ENCODE measurements at places on chromosomes 11 and 22.

DNA sequence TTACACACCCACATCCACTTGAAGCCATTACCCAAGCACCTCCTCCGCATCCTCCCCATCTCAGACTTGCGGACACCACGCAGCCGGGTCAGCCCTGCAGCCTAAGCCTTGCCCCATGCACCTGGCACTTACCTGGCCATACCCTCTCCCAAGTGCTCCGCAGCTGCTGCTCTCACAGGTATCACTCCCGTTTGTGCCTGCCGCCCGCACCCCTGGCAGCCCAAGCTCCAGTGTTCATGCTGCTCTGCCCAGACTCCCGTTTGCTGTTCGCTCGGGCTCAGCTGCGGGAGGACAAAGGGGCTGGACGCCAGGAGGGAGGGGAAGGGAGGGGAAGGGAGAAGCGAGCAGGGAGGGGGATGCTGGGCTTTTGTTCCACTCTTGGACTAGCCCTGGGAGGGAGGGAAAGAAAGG is at the start of gene KLHL35:
Gene KLHL35 (minus strand): TSS at position 293 of the 411 bp plus-strand sequence. CDS start 2,574 bp downstream, outside the sequence.
- DNase-seq = peak; percentile 30

GRCh38 chr22:48645766-48646165 is 1181.9 kb downstream of the BRD1 start:
- no peak for DNase-seq

DNA sequence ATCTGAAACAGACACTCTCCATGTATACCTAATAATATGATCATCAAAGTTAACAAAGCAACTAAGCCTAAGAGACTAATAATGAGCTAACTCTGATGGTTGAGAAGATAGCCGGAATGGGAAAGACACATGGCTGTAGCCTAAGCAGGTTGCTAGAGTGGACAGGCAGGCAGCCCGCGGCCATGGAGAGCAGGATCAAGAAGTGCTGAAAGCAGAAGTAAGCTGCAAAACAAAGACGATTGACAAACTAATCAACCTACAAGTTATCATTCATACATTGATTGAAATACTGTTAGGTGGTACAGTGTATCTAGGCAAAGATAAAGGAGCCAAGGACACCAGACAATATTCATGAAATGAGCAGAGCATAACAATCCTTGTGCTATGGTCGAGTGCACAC is 29.3 kb downstream of the SLN start:
- DNase-seq = no peak

DNA sequence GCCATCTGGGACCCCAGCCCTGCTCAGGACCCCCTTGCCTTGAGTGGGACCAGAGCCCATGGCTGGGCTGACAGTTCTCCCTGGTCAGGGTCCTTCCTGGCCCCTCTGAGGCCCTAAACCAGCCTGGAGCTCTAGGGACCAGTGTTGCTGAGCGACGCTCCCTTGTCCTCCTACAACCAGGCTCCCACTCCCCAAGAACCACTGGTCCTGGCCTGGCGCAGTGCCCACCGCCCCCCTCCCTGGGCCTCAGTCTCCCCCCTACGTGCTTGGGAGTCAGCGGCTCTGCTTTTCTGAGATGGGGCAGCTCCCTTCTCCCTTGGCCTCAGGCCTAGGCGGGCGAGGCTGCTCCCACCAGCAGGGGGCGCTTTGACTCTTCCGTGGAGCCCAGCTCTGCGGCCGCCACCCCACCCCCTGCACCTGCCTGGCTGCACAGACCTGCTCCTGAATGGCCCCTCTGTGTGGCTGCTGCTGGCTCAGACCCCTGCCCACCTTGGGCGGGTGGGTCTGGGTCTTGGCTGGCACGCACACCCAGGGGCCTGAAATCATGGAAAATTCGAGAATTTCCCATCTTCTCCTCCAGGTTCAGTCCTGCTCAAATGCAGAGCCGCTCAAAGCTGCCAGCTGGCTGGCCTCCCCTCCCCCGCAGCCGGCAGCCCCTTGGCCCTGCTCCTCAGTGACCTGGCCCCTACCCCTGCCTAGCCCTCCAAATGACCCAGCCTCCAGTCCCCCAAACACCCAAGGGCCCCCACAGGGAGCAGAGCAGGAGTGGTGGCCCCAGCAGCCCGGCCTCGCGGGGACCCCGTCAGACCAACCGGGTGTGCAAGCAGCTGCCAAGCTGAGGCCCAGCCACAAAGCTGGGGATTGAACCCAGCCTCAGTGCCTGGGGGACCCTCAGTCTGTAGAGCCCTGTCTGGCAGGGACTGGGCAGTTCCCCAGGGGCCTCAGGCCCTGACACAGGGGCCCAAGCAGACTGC is 9.1 kb downstream of the PRR33 start:
- DNase-seq = no peak

GRCh38 chr11:114924042-114924441 is 245.7 kb downstream of the NXPE2 start:
- DNase-seq = no peak

- no peak for DNase-seq
Observed at GRCh38 chr11:129987950-129988349, 14.7 kb downstream of the PRDM10 start.

GRCh38 chr11:117465236-117465997 is 137.8 kb downstream of the CEP164 start:
- DNase-seq = no peak

DNA sequence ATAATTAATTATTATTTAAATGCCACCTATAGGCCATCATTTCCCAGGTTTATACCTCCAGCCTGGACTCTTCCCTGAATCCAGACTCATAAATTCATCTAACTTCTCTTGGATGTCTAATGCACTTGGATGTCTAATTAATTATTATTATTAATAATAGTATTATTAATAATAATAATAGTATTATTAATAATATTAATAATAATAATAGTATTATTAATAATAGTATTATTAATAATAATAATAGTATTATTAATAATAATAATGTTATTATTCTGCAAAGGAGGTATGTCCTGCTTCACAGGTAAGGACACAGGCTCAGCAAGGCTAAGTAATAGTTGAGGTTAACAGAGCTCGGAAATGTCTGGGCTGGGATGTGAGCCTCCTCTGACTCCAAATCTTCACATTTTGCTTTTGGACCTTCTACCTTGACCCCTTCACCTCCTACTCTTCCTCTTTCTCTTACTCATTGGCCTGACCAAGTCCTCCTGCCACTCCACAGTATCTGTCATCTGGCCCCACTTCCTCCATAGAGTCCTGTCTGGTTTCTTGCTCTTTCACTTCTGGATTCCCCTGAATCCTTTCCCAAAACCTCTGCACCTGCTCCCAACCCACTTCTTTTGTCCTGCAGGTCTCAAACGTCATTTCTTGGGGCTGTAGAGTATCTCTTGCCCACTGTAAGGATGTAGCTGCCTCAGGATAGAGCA is 8.0 kb downstream of the RIBC2 start:
- no peak for DNase-seq

- no peak for DNase-seq
Observed at GRCh38 chr11:2205214-2205720, 33.7 kb upstream of the TH start.

DNA sequence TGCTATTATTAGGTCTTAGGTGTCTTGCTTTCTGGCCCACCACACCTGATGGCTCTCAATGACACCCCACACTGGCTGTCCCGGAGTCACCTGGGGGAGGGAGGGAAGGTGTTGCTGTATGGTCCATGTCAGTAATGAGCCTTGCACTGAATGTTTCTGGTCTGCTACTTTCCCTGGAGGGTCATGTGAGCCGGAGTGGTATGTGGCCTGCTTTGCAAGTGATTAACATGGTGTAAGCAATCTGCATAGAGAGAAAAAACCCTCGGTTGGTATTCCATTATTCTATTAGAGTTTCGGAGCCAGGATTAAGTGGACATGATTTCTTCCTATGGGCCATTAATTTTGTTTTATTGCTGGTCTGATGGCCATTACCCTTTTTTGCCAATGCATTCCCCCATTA is 63.9 kb downstream of the PKNOX2 start:
- no peak for DNase-seq

DNA sequence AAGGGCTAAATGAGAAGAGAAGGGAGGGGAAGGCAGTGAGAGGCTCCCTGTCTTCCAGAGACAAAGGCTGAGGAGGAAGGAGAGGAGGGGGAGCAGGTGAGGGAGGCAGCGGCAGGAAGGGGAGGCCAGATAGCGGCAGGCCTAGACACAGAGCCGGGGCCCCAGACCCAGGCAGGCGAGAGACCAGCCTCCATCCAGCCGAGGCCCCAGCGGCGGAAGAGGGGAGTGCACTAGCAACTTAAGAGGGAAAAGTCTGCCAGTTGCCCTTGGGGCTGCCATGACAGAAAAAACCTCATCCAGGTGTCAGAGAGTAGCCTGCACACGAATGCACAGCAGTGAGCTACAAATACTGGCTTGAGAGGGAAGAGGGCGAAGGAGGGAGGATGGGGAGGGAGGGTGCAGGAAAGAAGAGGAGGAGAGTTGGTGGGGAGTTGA is 46.7 kb downstream of the IGLL1 start:
- no peak for DNase-seq

- peak; percentile 92 for DNase-seq
Observed at GRCh38 chr22:21938071-21938822, 14.4 kb downstream of the PPM1F start.

- DNase-seq = no peak
Observed at GRCh38 chr11:116044941-116045340, 540.7 kb upstream of the CADM1 start.

DNA sequence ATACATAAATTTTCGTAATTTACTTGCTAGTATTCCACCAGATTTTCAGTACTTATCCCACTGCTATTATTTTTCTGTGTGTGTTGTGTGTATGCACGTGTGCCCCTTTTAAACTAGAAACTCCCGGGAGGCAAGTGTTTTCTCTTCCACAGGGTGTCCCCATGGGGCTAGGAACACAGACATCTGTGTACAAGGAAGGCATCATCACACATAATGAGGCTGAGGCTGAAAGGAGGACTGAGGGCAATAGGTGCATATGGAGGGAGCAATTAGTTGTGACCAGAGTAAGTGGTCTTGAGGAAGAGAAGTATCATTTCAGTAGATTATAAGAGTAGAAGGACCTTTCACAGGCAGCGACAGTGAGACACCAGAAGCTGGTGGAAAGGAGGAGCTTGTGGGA is 2.1 kb upstream of the DPAGT1 start:
- DNase-seq = no peak

DNA sequence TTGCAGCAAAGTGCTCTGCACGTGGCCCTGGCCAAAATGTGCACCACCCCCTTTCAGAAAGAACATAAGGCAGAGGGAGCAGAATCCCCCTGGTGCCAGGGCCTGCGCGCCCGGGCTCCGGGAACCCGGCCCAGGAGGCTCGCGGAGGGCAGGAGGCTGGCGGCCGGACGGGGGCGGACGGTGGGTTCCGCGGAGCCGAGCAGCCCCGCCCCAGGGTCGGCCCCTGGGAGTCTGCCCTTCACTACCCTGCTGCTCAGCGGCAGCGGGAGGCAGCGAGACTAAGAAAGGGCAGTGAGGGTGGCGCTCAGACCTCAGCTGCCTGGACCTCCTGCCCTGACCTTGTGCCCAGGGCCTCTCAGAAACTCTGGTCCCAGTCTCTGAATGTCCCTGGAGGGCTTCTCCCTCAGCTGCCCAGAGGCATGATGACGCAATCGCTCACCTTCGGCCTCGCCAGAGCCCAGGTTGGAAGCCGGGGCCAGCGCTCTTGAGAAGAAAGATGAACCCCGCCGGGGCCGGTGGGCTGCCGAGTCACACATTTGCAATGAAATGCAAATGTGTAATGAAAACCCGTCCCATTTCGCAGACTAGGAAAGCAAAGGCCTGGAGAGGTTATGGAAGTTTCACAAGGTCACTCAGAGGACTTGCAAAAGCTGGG is 1.1 kb upstream of the CLMP start:
- DNase-seq = no peak

DNA sequence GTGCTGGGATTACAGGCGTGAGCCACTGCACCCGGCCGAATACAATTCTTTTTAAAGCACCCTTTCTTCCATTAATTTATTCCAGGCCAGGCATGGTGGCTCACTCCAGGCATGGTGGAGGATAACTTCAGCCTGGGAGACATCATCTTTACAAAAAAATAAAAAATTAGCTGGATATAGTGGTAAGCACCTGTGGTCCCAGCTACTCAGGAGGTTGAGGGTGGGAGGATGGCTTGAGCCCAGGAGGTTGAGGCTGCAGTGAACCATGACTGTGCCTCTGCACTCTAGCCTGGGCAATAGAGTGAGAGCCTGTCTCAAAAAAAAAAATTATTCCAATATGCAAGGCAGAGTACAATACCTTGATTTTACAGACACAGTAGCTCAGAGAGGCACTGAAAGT is 11.4 kb downstream of the TAGLN start:
- DNase-seq = no peak

DNA sequence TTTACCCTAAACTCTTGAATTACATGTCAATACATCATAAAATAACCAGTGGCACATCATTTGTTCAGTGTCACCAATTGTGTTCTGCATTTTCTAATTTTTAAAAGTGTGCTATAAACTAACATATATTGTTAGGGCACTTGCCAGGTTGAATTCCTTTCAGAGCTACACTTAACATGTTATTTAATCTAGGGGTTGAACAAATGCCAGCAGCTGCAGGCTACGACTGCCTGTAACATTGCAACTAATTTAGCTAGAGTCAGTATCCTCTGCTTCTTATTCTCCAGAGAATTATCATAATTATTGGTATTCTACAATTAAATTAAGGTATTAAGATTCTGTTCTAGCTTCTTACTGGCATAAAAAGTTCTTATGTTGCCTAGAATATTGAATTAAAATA is 46.4 kb upstream of the ARHGAP42 start:
- no peak for DNase-seq

- no peak for DNase-seq
Observed at GRCh38 chr11:65789230-65790103, 2.6 kb downstream of the OVOL1 start.

- no peak for DNase-seq
Observed at GRCh38 chr11:128955636-128956035, 13.0 kb upstream of the TP53AIP1 start.

GRCh38 chr11:83194281-83195142 is 1.0 kb downstream of the ANKRD42 start:
- peak; percentile 17 for DNase-seq

GRCh38 chr22:38755911-38756532 is at the start of gene SUN2:
TSS of gene SUN2 (minus strand) at chr22:38755998. CDS start at chr22:38752628, 3,370 bp downstream.
- peak; percentile 94 for DNase-seq

DNA sequence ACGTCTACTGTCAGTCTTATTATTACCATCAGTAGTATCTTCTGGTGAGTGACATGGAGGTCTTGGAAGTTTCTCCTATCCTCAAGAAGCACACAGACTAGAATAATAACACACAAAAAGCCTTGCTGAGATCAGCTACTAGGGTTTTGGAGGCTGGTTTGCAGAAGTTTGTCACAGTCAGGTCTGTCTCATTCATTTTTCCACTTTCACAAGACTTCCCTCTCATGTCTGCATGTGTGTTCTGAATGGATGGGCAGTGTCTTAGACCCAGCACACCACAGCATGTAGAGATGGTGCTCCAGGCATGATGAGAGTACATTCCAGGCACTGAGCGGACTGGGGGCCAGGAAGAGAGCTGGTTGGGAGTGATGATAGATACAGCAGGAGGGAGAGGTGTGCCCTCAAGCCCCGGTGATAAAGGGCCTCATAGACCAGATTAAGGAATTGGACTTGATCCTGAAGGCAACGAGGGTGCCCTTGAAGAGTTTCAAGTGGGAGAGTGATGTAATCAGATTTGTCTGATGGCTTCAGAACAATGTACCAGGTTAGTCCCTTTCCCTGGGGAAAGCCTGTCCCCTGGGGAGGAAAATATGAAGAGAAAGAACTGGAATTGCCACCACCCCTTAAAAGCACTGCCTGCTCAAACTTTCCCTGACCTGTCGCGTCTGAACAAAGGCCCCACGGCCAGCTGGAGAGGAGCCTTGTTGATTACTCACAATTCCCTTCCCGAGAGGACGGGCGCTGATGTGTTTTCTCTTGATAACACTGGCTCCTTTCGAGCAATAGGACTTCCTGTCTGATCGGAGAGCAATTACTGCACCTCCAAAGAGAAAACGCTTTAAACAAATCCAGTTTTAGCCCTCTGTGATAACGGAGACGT is 45.1 kb upstream of the LMO2 start:
- no peak for DNase-seq

Data from hypothalamus (tissue), 51 donors.